ENCODE measurements at places on chromosomes 13 and 19.

GRCh38 chr19:45231891-45232290 is 13.3 kb downstream of the EXOC3L2 start:
- no peak for DNase-seq

GRCh38 chr13:30119476-30119875 is 187.9 kb downstream of the KATNAL1 start:
- no peak for DNase-seq

- DNase-seq: no peak
Observed at GRCh38 chr13:24691381-24691780, 11.2 kb downstream of the ATP12A start.

- DNase-seq: no peak
Observed at GRCh38 chr13:40060296-40061007, 405.0 kb downstream of the COG6 start.

DNA sequence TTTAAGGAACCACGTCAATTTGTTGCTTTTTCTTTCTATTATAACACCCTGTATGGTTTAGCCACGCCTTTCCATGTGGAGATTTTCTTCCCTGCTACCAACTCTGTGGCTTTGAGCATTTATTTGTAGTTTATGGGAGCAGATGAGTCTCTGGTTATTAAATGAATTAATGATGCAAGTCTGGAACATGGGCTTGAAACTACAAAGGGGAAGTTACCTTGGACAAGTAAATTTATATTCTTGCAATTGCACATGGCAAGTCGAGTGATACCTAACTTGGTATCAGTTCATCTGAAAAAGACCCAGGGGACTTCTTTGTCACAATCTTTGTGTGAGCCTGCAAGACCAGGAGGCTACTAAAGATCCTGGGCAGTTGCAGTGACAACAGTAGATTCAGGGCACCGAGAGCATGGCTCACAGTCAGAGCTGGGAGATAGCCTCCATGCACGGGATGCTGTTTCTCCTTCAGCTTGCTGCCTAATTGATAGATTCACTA is 24.4 kb downstream of the B3GLCT start:
- no peak for DNase-seq

- no peak for DNase-seq
Observed at GRCh38 chr13:46831588-46832194, 34.7 kb upstream of the ESD start.

DNA sequence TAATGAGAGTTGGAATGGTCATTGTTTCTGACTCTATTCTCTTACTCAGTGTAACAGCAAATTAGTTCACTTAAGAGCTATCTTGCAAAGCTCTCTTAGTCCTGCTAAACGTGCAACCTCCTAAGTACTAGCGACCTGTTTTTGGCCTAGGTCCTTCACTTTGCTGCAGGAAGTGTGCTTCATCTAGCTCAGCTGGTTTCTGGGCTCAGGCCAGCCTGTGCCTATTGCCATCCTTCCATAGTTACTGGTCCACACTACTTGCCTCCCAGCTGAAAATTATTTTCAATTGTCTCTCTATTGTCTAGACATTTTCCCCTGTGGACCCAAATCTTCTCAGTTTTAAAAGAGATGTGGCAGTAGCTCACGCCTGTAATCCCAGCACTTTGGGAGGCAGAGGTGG is 561.3 kb downstream of the FGF9 start:
- DNase-seq: no peak

All from activated gamma-delta T cell (primary cell).